ENCODE measurements at places on chromosomes 16 and 17.

GRCh38 chr16:54242199-54242598 lies 44.4 kb downstream of the IRX3 start:
- peak; percentile 3 for DNase-seq

DNA sequence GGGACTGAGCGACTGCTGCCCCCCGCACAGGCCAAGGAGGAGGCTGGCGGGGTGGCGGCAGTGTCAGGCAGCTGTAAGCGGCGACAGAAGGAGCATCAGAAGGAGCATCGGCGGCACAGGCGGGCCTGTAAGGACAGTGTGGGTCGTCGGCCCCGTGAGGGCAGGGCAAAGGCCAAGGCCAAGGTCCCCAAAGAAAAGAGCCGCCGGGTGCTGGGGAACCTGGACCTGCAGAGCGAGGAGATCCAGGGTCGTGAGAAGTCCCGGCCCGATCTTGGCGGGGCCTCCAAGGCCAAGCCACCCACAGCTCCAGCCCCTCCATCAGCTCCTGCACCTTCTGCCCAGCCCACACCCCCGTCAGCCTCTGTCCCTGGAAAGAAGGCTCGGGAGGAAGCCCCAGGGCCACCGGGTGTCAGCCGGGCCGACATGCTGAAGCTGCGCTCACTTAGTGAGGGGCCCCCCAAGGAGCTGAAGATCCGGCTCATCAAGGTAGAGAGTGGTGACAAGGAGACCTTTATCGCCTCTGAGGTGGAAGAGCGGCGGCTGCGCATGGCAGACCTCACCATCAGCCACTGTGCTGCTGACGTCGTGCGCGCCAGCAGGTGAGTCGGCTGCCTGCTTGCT lies 5.6 kb upstream of the TMEM88 start:
- DNase-seq: peak; percentile 6

DNA sequence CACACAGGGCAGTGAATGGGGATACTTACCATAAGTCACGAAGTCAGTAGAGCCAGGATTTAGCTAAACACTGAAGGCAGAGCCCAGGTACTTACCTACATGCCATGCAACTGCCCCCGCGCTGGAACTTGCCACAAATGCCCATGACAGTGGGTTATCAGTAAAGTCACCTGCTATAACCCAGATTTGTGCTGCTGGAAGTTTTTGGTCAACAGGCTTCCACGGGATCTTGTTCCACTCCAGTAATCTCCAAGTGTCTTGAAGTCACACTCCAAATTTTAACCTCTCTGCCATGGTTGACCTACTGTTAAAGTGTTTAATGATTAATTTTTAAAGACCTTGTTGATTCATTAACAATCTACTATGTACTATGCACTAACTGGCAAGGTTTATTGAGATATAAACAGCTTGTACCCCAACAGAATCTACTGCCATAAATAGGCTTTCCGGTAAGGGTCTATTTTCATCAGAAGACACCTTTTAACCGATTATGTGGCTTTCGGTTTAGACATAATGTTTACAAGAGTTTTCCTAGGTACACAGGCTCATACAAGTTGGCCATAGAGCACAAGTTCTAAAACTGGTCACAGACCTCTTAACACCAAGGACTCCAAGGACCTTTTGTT lies 6.3 kb upstream of the SLC5A11 start:
- DNase-seq: no peak

DNA sequence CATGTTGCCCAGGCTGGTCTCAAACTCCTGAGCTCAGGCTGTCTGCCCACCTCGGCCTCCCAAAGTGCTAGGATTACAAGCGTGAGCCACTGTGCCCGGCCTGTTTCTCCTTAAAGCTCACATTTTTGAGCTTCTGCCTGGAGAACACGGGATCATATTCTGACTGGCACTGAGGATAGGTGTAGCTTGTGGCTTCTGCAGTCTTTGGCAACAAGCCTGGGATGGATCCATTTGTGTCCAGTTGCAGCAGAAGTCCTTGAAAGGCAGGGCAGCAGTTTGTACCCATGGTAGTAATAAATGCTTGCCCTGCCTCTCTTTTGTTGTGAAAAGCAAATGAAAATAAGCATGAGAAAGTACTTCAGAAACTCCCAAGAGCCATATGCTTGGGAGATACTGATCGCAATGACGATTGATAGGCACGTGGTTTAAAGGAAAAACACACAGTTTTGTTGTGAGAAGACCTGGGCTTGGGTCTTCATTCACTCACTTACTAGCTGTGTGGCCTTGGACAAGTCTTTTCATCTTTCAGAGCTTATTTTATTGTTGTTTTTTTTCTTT lies 3.1 kb upstream of the CORO7 start:
- no peak for DNase-seq

GRCh38 chr17:74512624-74513091 lies 18.6 kb downstream of the CD300LB start:
- peak; percentile 70 for DNase-seq

DNA sequence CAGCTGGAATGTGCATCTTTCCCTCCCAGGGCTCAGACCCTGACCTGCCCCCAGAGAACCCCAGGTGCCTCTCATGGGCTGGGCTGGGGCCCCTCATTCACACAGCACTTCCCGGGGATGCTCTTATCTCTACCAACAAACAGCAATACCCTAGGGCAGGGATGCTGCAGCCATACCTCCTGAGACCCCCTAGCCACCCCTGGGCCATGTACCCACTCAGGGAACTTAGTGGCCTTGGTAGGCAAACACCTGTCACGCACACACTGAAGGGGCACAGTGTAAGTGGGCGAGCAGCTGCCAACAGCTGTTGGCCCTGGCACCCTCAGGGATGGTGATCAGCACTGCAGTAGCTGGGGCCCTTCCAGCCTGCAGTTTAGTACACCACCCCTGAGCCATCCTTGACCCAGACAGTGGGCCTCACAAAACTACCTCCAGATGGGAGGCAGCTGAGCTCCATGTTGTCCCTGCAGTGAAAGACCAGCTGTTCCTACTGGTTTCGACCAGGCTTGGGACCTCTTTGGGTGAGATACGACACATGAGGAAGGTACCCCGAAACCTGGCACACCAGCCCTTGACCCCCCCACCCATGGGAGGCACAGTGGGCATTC lies 1723.6 kb downstream of the TP53TG3F start:
- no peak for DNase-seq

DNA sequence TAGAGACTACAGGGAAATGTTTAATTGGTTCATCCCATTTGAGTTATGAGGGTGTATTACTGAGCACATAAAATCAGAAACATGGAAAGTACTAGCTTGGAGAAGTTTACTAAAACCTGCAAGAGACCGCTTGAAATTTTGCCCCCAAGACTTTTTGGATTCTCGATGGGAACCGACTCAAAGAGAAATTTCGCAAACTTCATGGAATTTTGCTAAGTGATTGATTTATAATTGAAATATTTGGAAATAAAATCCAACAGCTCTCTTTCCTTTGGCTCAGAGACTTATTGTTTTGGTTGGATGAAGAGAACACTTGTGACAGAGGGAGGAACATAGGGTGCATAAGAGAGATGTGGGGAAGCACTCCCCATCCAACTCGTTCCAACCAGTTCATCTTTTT lies 574.4 kb downstream of the WWOX start:
- no peak for DNase-seq

GRCh38 chr16:11014136-11014535 lies 69.8 kb downstream of the CLEC16A start:
- no peak for DNase-seq

GRCh38 chr17:76145231-76146052 lies 4.4 kb upstream of the FOXJ1 start:
- peak; percentile 60 for DNase-seq

- DNase-seq: no peak
Observed at GRCh38 chr16:88500255-88500661, 47.2 kb downstream of the ZFPM1 start.

DNA sequence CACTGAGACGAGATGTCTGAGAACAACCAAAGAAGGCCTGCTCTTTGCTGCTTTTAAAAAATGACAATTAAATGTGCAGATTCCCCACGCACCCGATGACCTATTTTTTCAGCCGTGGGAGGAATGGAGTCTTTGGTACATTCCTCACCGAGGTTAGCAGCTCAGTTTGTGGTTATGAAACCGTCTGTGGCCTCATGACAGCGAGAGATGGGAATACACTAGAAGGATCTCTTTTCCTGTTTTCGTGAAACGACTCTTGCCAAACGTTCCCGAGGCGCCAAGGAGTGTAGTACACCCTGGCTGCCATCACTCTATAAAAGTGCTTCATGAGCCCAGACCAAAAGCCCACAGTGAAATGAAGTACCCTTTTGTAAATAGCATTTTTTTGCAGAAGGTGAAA lies 87.8 kb downstream of the CRISPLD2 start:
- no peak for DNase-seq

- no peak for DNase-seq
Observed at GRCh38 chr17:66450852-66451158, 148.4 kb downstream of the PRKCA start.

GRCh38 chr17:35745749-35746320 lies 7.2 kb downstream of the GAS2L2 start:
- DNase-seq: no peak

DNA sequence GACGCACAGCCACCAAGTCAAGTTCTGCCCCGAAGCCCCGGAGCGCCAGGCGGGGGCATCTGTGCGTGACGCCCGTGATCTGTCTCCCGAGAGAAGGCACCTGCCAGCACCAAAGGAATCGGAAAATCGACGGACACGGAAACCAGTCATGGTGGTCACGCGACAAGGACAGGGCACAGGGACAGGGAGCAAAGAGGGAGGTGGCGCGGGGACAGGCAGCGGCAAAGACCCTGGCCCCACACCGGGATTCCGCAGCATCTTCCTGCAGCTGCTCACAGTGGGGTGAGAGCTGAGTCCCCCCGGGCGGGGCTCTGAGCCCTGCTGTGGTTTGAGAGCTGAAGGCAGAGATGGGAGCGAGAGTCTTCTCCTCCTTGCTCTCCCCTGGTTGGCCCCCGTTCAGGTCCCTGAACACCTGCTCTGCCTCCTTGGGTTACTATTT lies 56.4 kb downstream of the ABR start:
- DNase-seq: no peak

- DNase-seq: peak; percentile 33
Observed at GRCh38 chr16:50765260-50765659, 23.4 kb downstream of the CYLD start.

DNA sequence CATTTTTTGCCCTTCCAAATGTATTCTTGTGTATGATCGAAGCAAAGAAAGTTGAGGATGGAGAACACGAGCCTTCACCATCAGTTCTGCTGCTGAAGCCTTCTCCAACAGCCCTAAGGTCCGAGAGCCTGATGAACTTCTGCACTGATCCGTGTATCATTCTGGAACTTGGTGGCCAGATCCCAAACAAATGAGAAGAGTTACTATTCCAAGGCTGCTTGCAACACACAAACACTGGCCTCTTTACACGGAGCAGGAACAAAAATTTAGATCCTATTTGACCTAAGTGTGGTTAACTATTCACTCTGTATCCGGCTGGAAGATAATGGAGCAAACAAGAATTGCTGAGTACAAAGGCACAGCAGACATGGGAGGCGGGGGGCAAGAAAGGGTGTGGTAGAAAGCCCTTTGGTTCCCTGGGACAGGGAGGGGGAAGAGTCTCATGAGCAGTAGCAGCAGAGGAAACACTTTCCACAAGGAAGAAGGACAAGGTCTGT lies 282.9 kb downstream of the SOX9 start:
- DNase-seq: no peak

- no peak for DNase-seq
Observed at GRCh38 chr16:85326113-85326793, 214.0 kb upstream of the CIBAR2 start.

DNA sequence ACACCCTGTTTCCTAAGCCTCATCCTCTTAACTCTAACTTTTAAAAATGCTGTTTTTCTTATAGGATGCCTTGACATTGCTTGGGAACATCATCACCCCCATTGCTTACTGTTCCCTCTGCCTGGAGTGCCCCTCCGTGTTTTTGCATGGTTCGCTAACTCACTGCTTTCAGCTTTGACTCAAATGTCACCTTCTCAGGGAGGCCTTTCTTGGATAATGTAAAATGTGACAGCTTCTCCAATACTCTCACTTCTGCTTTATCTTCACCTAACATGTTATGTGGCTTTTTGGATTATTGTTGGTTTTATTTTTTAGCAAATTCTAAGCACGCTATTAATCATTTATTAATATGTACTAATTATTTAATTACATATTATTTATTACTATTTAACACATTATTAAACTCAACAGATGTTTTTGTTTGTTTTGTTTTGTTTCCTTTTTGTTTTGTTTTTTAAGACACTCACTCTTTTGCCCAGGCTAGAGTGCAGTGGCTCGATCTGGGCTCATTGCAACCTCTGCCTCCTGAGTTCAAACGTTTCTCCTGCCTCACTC lies 3.8 kb downstream of the CRYM start:
- no peak for DNase-seq

GRCh38 chr16:85945424-85945751 lies 46.4 kb downstream of the IRF8 start:
- DNase-seq: no peak

GRCh38 chr17:40450175-40450574 lies 6.9 kb downstream of the IGFBP4 start:
- peak; percentile 62 for DNase-seq

- DNase-seq: peak; percentile 94
Observed at GRCh38 chr16:3152277-3152990, 17.6 kb downstream of the ZNF213 start.

DNA sequence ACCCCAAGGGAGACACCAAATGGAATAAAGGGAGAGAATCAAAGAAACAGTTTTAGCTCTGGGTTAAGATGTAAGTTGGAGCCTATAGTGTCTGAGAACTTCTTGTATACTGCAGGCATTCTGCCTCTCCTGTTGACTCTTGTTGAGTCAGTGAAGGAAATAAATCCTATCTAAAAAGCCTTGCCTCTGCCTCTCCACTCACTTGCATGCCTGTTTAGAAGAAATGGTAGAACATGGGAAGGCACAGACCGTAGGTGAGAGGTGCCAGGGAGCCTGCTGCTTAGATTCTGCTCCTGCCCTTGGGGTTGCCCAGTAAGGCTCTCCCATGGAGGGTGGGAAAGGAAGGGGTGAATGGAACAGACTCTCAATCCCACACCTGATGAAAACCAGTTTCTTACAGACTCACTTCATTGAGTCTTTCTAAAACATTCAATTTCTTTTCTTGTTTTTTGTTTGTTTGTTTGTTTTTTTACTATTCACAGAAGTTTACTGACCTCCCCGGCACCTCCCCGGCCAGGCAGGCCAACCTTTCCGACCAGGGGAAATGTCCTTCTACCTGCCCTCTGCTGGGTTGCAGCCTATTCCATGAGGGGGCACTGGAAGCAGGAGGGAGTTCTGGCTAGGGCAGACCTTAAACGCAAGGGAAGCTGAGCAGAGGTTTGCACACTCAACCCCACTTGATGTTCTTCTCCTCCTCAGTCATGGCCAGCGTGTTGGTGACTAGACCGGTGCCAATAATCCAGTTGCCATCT lies 211.7 kb upstream of the WSB1 start:
- DNase-seq: no peak

GRCh38 chr16:31141489-31142108 lies 6.1 kb upstream of the PRSS8 start:
- no peak for DNase-seq

- no peak for DNase-seq
Observed at GRCh38 chr17:4744999-4745969, 5.6 kb upstream of the CXCL16 start.

- DNase-seq: no peak
Observed at GRCh38 chr16:7382521-7382920, 49.9 kb downstream of the RBFOX1 start.

Data from stimulated activated CD4-positive, alpha-beta T cell treated with anti-CD3 and anti-CD28 coated beads, Interleukin-15, amount 100 ng/mL, for 24 hours (primary cell).